Right renal cortex interstitium (tissue), 3 donors: ENCODE measurements at places on chromosomes 3 and 15. TPM values are rescaled to one million over a fixed set of nuclear protein-coding genes. Genes with fewer than 3 reads are reported as not detected.

CAMP gene
- polyA plus RNA-seq, result 0.17 TPM

CCRL2 gene
- polyA plus RNA-seq, result 1.3 TPM

LRRC3B gene
- polyA plus RNA-seq, result 2.1 TPM

GOLGA8M gene
- 1.7 TPM for polyA plus RNA-seq

APOD gene
- polyA plus RNA-seq, result 11.7 TPM

CDHR4 gene
- polyA plus RNA-seq, result not detected

AADAC gene
- 0.24 TPM for polyA plus RNA-seq

POPDC2 gene
- polyA plus RNA-seq, result 4.5 TPM

EDEM1 gene
- polyA plus RNA-seq, result 18.8 TPM

EXD1 gene
- not detected for polyA plus RNA-seq

DYNLT2B gene
- polyA plus RNA-seq, result 30.8 TPM

PRR20G gene
- polyA plus RNA-seq, result not detected

GOLGA6L7 gene
- polyA plus RNA-seq, result 0.32 TPM

PFN2 gene
- polyA plus RNA-seq, result 531 TPM

TF gene
- polyA plus RNA-seq, result 4.3 TPM

IL16 gene
- 6.1 TPM for polyA plus RNA-seq

ATP10A gene
- 2.9 TPM for polyA plus RNA-seq

CCPG1 gene
- polyA plus RNA-seq, result 66.0 TPM

ABI3BP gene
- polyA plus RNA-seq, result 24.1 TPM

VIPR1 gene
- polyA plus RNA-seq, result 0.74 TPM

ITIH4 gene
- 7.0 TPM for polyA plus RNA-seq

DPPA4 gene
- 4.2 TPM for polyA plus RNA-seq

USP50 gene
- polyA plus RNA-seq, result 1.4 TPM
